ENCODE measurements at places on chromosomes 12 and 14. TPM values are rescaled to one million over a fixed set of nuclear protein-coding genes. Genes with fewer than 3 reads are reported as not detected.

The IL31 gene
- total RNA-seq: 3.8 TPM

The PDE3A gene
- not detected for total RNA-seq

The TMEM52B gene
- not detected for total RNA-seq

The CEBPE gene
- total RNA-seq: 0.34 TPM

The ACSM4 gene
- total RNA-seq: not detected

The SCNN1A gene
- total RNA-seq: 0.26 TPM

The RNU4-1 gene
- 1,180 TPM for total RNA-seq

The HOXC6 gene
- not detected for total RNA-seq

The STAC3 gene
- 1.9 TPM for total RNA-seq

The ANO6 gene
- 21.4 TPM for total RNA-seq

The GSKIP gene
- total RNA-seq: 22.8 TPM

The PLD4 gene
- not detected for total RNA-seq

Data from activated CD4-positive, alpha-beta memory T cell treated with anti-CD3 and anti-CD28 coated beads for 36 hours (primary cell).